ENCODE measurements at places on chromosomes 6 and 20. TPM values are rescaled to one million over a fixed set of nuclear protein-coding genes. Genes with fewer than 3 reads are reported as not detected.

The NKAIN4 gene
- not detected for total RNA-seq

The C20orf141 gene
- not detected for total RNA-seq

The GSTA2 gene
- total RNA-seq: not detected

The SLC13A3 gene
- total RNA-seq: 0.09 TPM

The FAM135A gene
- total RNA-seq: 12.6 TPM

The HAO1 gene
- not detected for total RNA-seq

The ESR1 gene
- under 0.01 TPM for total RNA-seq

The EYA4 gene
- under 0.01 TPM for total RNA-seq

The ID4 gene
- 3.7 TPM for total RNA-seq

The PCED1A gene
- total RNA-seq: 19.0 TPM

The CASS4 gene
- not detected for total RNA-seq

The EYS gene
- total RNA-seq: under 0.01 TPM

The EDN3 gene
- total RNA-seq: not detected

The TAPBP gene
- total RNA-seq: 33.2 TPM

The BEND6 gene
- 1.1 TPM for total RNA-seq

The LAMP5 gene
- total RNA-seq: not detected

The ACTL10 gene
- total RNA-seq: 1.6 TPM

The CCN5 gene
- 0.66 TPM for total RNA-seq

The HSPA1L gene
- 0.85 TPM for total RNA-seq

The RALY gene
- 101 TPM for total RNA-seq

The SASH1 gene
- total RNA-seq: 79.2 TPM

The PI16 gene
- 3.5 TPM for total RNA-seq

The KIF13A gene
- 43.4 TPM for total RNA-seq

The MCCD1 gene
- not detected for total RNA-seq

The RNF114 gene
- total RNA-seq: 42.5 TPM

The GJA10 gene
- not detected for total RNA-seq

The RFX6 gene
- total RNA-seq: not detected

The DYNLRB1 gene
- 46.1 TPM for total RNA-seq

The LRRC73 gene
- 0.19 TPM for total RNA-seq

The OTOR gene
- total RNA-seq: not detected

The OPRM1 gene
- not detected for total RNA-seq

The ACSS1 gene
- total RNA-seq: 6.1 TPM

The SIRPA gene
- total RNA-seq: 14.4 TPM

The CGA gene
- not detected for total RNA-seq

The ZNF311 gene
- total RNA-seq: 0.63 TPM

The RALGAPB gene
- 29.6 TPM for total RNA-seq

The ZSCAN16 gene
- total RNA-seq: 12.1 TPM

The SFTA2 gene
- not detected for total RNA-seq

The AKAP12 gene
- 226 TPM for total RNA-seq
